Activated T-helper 1 cell treated with Interleukin-2 at 50 U/mL for 16 hours (primary cell): ENCODE measurements at places on chromosomes 3 and 15.

DNA sequence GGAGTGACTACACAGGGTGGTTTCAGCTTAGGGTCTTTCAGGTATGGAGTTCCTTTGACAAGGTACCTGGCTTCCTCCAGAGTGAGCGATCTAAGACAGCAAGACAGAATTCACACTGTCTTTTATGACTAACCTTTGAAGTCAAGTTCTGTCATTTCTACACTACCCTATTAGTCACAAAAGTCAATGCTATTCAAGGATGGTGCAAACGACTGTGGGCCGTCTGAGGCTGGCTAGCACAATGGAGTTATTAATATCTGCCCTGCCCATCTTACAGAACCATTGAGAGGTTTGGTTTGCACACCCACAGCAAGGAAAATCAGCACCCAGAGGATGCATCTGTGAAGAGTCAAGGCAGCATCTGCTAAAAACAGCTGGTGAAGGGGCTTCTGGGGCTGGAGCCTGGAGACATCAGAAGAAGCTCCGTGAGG lies 62.9 kb upstream of the XCR1 start:
- DNase-seq: no peak

- no peak for DNase-seq
Measured at GRCh38 chr3:129595544-129596193, 10.8 kb downstream of the PLXND1 start.

- no peak for DNase-seq
Measured at GRCh38 chr15:96347181-96348111, 16.9 kb downstream of the NR2F2 start.

DNA sequence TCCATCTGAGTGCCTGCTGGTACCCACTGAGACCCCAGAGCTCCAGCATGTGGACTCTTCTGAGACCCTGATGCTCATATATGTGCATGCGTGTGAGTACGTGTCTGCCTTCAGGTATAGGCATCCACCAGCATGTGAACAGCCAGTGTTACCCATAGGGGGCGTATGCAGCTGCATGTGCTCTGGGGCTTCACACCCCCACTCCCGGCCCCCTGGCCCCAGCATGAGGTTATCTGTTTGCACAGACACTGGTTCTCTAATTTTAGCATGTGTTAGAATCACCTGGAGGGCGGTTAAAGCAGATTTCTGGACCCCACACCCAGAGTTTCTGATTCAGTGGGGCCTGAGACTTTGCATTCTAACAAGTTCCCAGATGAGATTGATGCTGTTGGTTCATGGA lies 824 bp upstream of the CILP start:
- no peak for DNase-seq

DNA sequence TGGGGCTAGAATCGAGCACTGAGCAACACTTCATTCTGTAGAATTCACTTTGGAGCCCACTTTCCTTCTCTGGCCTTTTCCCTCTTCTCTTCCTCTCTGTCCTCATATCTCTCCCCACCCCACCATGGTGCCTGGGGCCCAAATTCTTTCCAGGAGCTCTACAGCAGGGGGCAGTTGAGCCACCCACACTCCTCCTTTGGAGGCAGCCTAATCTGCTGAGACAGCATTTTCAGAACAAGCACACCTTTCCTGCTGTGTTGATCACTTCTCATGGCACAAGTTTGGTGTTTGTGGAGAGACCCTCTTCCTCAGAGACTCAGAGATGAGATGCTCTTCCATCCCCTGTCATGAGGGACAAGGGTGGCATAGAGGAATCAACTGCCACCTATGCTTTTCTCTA lies 52.0 kb upstream of the PRR23C start:
- no peak for DNase-seq

DNA sequence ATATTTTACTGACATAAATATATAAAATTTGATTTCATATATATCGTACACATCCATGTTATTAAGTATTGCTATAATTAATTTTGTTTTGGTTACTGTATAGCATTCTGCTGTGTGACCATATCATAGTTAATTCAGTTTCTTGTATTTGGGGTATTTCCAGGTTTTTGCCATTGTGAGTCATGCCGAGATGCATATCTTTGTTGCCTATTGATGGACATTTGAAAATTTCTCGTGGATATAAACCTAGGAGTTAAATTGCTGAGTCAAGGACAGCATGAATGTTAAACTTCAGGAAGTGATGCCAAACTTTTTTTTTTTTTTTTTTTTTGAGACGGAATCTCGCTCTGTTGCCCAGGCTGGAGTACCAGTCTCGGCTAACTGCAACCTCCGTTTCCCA lies 33.7 kb upstream of the GPR171 start:
- DNase-seq: no peak

DNA sequence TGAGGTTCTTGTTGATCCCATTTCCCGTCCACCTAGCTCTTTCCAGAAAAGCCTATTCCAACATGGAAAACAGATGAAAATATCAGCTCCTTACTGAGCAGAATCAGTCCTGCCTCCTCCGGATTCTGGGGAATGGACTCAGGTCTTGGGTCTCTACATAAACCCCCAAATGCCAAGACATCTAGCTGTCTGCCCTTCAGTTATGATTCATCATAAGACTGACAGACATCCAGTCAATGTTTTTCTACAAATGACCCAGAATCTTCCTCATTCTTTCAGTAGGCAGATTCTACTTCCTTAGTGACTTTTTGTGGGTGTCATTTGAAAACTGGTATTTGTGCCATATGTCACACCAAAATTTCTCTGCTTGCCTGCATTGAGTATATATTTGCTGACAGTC lies 103.0 kb upstream of the TGFBR2 start:
- DNase-seq: no peak

- DNase-seq: no peak
Measured at GRCh38 chr3:33152363-33153360, 38.8 kb downstream of the CRTAP start.

DNA sequence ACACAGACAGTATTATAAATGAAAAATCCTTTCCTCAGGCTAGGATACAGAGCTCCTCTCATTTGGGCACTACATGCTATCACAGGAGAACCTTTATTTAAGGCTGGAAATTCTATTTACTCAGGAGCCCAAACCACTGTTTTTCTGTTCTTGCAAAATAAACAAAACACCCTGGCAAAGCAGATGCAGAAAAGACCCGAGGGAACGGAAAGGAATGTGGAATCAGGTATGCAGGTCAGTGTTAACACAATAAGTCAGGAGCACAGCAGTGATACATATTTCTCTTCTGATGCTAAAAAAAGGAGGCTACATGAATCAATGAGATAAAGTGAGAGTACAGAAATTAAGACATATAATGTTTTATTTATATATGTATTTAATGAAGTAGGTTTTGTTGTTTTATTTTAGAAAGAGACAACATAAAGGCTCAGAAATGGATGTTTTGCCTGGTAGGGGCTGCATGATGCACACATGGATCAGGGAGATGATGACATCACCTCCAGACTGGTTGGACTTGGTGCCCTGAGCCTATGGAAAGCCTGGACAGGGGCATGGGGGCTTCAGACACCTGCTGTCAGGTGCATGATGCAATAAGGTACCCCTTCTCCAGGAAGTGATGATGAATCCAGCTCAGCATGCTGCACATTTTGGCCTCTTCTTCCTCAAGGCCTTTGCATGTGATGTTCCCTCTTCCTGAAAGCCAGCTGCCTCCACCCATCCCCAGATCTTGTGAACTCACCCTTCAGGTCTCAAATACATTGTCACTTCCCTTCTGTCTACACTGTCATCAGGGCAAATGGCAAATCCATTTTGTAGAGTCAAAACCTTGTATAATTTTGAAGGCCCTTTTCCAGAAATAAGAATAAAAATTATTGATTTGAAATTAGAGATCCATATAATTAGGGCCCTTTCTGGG lies 19.1 kb upstream of the RBP1 start:
- DNase-seq: no peak

- DNase-seq: no peak
Measured at GRCh38 chr3:80297720-80298119, 529.9 kb upstream of the ROBO1 start.

- DNase-seq: no peak
Measured at GRCh38 chr15:77529394-77530159, 103.1 kb downstream of the LINGO1 start.

GRCh38 chr15:67474405-67475110 lies 46.4 kb upstream of the C15orf61 start:
- no peak for DNase-seq

DNA sequence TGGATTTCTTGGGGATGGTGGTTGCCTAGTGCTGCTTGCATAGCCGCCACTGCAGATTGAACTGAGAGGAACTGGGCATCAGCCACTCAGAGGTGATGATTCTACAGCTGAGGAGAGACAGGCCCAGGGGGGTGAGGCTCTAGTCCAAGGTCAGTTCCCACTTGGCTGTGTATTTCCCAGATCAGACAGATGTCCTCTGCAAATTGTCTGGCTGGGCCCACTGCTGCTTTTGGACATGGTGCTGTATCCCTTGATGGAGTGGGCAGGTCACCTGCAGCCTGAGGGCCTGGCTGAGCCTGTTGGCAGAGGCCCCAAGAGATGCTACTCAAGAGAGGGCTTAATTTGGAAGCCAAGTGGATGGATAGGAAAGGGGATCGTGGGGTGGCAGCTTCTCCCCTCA lies 124.5 kb upstream of the CTDSPL start:
- no peak for DNase-seq

GRCh38 chr15:47711655-47712054 lies 5.7 kb upstream of the SEMA6D start:
- DNase-seq: no peak

DNA sequence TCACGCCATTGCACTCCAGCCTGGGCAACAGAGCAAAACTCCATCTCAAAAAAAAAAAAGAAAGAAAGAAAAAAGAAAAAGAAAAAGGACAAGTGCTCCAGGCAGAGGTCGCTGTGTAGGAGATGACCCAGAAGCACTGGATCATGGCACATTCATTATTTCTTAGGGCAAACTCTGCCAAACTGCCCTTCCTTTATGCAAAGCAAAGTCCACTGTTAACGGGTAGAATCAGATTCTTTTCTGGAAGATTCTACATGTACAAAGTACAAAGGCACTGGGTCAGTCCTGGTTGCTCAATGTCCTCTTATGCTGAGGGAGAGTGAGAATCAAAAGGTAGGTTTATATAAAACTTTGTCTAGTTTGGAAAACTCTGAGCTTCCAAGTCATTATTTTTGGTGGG lies 144.9 kb downstream of the FEZF2 start:
- DNase-seq: no peak

GRCh38 chr15:72861354-72861910 lies 77.9 kb upstream of the ADPGK start:
- DNase-seq: no peak

GRCh38 chr3:64049832-64050231 lies 26.5 kb upstream of the PSMD6 start:
- no peak for DNase-seq

GRCh38 chr3:194009019-194009418 lies 126.9 kb upstream of the HES1 start:
- no peak for DNase-seq

DNA sequence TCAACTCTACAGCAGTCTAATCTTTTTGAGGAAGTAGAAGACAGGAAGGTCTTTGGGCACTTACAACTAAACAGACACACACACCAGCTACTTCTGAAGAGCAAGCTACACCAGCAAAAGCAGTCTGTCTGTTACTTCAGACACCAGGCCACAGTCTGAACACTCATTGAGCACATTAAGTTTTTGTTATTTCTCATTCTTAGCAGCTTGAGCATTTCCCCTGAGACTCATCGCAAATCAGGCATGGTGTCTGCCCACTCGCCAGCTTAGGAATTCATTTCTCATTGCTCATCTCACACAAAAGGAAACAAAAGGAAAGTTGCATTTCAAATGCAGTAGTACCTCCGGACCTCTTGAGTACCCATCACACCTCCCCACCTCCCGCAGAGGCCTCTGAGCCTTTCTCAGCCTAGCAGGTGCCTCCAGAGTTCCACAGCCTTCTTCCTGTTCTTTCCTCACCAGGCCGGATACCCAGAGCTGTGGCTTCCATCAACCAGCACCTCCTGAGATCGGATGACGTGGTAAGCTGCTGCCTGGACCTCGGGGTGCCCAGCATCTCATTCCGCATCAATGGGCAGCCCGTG lies 302.0 kb downstream of the RYR3 start:
- no peak for DNase-seq

DNA sequence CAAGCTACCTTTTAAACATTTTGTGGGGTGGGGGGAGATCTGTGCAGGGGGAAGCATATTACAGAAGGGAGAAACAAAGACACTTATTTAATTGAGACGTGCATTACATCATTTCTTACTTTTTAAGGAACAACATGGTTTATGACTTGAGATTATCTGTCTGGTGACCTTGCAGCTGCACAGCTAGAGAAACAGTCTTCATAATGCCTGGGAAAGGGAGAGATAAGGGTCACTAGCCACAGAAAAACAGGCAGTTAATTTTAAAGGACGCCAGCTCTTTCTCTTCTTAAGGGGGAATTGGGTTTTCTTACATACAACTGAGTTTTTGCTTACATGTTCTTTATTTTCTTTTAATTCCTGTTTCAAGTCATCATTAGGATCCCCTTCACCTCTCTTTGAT lies 147.9 kb downstream of the SST start:
- no peak for DNase-seq

DNA sequence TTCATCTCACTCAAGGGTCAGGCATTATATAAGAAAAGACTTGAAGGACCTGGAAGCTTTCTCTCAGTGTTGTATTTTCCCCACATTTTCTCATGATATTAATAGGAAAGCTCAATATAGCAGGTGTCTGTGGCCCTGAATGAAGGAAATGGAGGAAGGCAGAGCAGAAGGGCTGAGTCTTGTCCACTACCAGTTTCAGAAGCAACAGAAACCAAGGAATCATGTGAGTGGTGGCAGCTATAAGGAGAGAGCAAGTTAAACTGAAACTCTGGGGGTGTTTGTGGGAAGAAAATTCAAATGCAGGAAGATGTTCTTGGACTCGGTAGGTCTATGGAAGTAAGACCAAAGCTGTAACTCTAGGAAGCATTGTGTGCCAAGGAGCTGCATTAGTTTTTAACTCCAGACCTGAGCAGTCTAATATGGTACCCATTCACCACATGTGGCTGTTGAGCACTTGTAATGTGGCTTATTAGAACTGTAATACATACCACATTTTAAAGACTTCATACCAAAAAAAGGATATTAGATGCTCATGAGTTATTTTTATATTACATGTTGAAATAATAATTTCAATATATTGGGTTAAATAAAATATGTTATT lies 278.8 kb upstream of the GADL1 start:
- DNase-seq: no peak

GRCh38 chr15:78205337-78205736 lies 29.0 kb downstream of the ACSBG1 start:
- no peak for DNase-seq

- no peak for DNase-seq
Measured at GRCh38 chr3:146796078-146796477, 190.9 kb upstream of the PLSCR5 start.

- no peak for DNase-seq
Measured at GRCh38 chr3:189311521-189311920, 139.8 kb downstream of the TPRG1 start.

- DNase-seq: no peak
Measured at GRCh38 chr3:77323626-77324025, 283.7 kb downstream of the ROBO2 start.

- no peak for DNase-seq
Measured at GRCh38 chr15:56484287-56484686, 19.4 kb upstream of the MNS1 start.
